Left colon (tissue), 2 donors: ENCODE measurements at places on chromosomes 2 and 18. TPM values are rescaled to one million over a fixed set of nuclear protein-coding genes. Genes with fewer than 3 reads are reported as not detected.

CHRNG gene
- total RNA-seq = not detected

CFC1 gene
- 0.73 TPM for total RNA-seq

CXCR2 gene
- 0.17 TPM for total RNA-seq

DYNAP gene
- not detected for total RNA-seq

MYO1B gene
- total RNA-seq = 63.2 TPM

PLA2R1 gene
- 6.8 TPM for total RNA-seq

PREPL gene
- total RNA-seq = 28.4 TPM

CXCR1 gene
- total RNA-seq = not detected

NT5DC4 gene
- total RNA-seq = not detected

NEMP2 gene
- total RNA-seq = 3.1 TPM

SPC25 gene
- total RNA-seq = 4.1 TPM

HOXD3 gene
- total RNA-seq = 9.5 TPM

RRM2 gene
- 40.0 TPM for total RNA-seq

SLC38A11 gene
- total RNA-seq = 5.7 TPM

CNPPD1 gene
- total RNA-seq = 119 TPM

ST6GAL2 gene
- 1.8 TPM for total RNA-seq

C2orf80 gene
- total RNA-seq = not detected

PUS10 gene
- total RNA-seq = 9.1 TPM

C2orf66 gene
- not detected for total RNA-seq

CCDC102B gene
- total RNA-seq = 5.2 TPM

CRYBA2 gene
- 6.9 TPM for total RNA-seq

MSTN gene
- total RNA-seq = 0.17 TPM

ARHGEF4 gene
- total RNA-seq = 1.1 TPM

KCNE4 gene
- 0.76 TPM for total RNA-seq

ECEL1 gene
- not detected for total RNA-seq

ALPG gene
- 1.8 TPM for total RNA-seq

ATP8B1 gene
- 387 TPM for total RNA-seq

UCN gene
- total RNA-seq = 0.52 TPM

GPAT2 gene
- 5.3 TPM for total RNA-seq

PHOSPHO2 gene
- total RNA-seq = 7.4 TPM

FNDC4 gene
- 0.73 TPM for total RNA-seq

ABCG8 gene
- total RNA-seq = 0.67 TPM

PAX8 gene
- 1.3 TPM for total RNA-seq

LBH gene
- total RNA-seq = 7.5 TPM
